ENCODE measurements at places on chromosomes 7 and 10.

DNA sequence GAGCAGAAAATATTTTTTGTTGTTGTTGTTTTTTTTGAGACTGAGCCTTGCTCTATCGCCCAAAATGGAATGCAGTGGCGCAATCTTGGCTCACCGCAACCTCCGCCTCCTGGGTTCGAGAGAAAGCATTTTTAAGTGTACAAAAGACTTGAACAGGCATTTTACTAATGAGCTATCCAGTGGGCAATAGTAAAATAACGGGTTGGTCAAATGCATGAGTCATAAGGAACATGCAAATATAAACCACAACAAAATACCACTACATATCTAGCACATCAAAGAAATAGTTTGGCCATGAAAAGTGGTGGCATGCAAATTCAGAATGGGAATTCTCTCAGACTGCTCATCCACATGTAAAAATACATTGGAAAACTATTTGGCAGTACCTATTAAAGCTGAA lies 71.7 kb upstream of the TMEM106B start:
- no peak for DNase-seq

DNA sequence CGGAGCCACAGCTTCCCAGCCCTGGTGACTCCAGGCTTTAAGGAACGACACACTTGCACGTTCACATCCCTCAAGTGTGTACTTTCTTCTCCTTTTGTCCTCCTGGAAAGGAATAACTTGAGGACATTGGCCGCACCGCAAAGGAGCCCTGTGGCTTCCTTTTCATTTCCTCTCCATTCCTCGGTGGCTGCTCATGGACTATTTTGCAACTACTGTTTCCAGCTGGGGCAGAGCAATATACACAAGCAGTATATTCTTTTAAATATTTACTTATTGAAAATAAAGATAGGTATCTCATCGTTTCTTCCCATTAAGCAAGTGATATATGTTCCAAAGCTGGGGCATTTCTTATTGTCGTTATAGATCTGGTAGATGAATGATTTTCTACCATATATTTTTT lies 97.2 kb upstream of the LYZL1 start:
- no peak for DNase-seq

DNA sequence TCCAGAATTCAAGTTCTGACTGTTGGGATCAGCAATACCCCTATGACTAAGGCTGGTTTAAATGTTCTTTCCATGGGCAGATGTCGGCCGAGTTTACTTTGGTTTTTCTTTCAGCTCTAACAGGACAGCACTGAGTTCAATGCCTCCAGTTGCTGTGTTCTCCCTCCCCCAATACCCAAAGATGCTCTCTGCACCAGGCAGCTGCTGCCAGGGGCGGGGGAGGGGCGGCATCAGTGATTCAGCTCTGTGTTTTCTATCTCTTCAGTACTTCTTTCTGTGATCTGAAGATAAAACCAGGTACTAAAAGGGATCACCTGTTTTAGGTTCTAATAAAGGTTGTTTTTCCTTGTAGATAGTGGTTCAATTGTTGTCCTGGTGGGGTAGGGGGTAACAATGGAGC lies 576.7 kb upstream of the POT1 start:
- DNase-seq, result no peak

- DNase-seq, result no peak
These were observed 19.3 kb downstream of the AP5Z1 start for GRCh38 chr7:4794591-4795350.

DNA sequence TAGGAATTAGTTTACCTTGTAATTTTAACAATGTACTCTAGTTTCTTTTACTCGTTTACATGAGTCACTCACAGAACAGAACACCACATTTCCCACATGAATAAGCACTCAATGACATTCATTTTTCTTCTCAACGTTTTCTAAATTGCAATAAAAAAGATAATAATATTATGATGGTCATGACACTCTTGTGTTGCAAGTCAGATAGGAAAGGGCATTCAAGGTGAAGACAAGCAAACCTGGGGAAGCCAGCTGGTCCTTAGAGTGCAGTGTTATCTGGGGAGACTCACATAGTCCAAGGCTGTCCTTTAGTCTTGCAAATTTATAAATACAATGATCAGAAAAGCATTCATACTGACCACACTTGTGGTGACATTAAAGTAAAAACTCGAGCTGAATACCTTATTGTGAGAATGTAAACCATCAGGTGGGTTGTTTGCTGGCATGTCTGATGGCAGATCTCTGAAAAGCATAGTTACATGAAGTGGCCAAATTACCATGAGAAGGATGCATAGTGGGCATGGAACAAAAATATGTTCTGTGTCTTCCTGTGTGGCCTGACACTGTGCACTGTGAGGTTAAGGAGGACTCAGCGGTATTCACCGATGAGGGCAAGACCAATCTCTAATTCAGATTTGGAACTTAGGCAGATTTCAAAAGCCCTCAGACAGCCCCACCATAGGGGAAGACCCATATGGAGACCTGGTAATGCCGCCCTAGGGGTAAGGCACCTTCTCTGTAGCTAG lies 158.9 kb upstream of the ASAH2 start:
- no peak for DNase-seq

- no peak for DNase-seq
These were observed 1.4 kb downstream of the KLRG2 start for GRCh38 chr7:139482122-139482521.

DNA sequence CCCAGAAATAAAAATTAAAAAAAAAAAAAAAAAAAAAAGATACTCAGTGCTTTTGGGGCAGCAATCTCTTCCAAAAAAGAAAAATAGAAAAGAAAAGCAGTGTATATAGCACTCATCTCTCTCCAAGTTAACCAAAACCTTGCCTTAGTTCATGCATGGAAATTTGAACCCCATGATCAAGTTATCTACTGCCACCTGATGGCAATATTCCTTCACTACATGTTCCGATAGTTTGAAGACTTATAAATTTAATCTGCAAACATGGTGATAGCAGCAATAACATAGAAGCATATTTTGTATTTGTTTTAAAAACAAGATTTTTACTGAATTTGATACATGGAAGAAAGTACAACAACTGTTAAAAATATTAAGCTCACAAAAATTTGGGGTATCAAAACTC lies 48.6 kb upstream of the SLIT1 start:
- no peak for DNase-seq

GRCh38 chr7:1843271-1843861 lies 173.3 kb downstream of the ELFN1 start:
- peak; percentile 55 for DNase-seq

DNA sequence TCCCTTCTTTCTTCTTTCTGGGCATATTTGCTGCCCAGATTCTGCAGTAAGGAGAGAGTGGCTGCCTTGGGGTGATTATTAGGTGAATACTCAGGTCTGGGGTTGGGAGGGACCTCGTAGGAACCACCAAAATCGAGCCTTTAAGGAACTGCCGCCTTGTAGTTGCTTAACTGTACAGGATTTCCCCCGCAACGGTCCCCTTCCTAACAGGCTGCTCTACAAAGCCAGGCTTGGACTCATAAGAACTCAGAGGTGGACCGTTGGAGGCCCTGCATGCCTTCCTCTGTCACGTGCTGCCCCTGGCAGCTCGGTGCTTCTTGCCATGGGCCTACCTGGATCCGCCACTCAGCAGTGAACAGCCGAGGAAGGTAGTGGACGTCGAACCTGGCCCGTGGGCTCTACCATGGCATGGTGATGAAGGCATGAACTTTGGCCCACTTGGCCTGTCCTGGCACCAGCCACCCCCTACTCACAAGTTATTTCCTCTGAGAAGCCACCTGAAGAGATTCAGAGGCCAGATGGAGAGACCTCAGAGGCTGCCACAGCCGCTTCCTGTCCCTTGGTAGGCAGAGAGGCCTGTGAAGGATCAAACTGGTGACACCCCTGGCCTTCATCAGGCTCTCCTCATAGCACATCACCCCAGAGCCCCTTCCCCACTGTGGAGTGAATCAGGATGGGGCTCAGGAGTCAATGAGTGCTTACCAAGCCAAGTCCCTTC lies 54.6 kb downstream of the NOD1 start:
- no peak for DNase-seq

DNA sequence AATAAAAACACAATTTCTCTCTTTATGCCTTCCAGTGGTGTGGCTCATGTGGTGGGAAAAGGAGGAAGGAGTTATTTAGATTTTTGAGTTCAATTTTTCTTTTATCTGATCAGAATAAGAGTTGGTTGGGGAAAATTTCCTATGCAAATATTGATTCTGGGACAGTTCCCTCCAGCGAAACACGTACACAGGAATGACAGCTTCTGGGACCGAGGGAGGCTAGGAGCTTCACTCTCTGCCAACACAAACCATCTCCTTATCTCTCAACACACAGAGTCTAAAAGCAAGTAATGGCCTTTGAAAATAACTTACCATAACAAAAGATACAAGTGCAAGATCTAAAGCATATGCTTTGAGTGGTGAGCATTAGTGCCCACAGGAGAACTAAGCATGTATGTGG lies 122.7 kb downstream of the RAPGEF5 start:
- DNase-seq, result no peak

DNA sequence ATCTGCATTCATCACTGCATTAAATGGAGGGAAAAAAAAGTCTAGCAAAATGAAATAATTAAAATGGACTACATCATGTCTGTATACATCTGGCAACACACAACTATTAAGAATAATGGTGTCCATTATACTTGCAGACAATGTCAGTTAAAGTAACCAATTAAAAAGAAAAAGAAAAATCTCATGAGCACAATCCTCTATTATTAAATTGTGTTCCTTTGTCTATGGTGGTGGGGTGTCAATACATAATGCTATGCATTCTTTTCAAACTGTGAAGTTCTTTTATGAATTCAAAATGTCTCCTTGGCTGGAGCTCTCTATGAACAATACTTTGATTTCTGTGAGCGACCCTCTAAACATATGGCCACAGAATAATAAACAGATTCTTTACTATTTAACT lies 63.5 kb downstream of the NRP1 start:
- no peak for DNase-seq

GRCh38 chr7:7895754-7896153 lies 72.8 kb upstream of the GLCCI1 start:
- no peak for DNase-seq

DNA sequence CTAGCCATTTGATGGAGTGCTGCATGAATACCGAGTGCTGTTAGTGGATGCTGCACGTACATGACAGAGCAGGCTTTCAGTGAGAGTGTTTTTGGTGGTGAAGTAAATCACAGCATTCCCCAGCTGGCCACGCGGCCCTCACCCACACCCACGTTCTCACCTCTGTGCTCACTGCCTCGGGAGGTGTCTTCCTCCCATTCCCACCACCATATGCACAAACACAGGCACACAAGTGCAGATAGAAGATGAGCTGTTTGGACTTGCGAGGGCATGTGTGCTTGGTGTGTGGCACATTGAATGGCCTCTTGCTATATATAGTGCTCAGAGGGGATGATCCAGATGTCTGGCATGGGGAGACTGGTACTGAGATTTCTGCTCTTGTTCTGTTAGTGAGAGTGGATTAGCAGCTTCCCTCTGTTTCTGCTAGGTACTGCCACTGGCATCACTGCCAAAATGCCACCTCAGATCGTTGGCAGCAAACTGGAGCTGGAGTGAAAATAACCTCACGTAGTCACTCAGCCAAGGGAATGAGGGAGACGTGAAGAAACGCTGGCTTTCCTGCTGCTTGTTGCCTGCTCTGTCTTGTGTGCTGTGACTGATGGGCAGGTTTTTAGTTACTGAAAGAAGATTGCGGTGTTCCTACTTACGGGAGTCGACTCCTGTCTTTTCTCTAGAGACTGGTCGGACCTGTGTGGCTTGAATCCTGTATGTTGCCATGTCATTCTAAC lies 19.1 kb downstream of the DNAJB6 start:
- peak; percentile 65 for DNase-seq

GRCh38 chr7:55898287-55898686 lies 11.0 kb downstream of the ZNF713 start:
- no peak for DNase-seq

DNA sequence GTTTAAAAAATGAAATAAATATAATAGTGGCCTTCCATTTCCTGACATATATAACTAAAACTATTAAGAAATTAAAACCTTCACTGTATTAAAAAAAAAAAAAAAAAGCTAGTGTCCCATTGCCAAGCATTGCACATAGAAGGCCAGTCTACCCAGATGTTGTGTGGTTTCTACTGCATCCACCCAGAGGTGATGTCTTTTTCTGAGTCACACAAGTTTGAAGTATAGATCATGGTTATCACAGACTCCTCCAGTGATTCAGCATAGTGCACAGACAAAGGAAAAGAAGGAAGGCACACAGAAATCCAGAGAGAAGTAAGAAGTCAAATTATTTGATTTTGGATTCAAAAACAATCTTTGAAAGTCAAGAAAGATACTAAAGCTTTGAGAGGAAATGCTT lies 429.0 kb downstream of the ETV1 start:
- no peak for DNase-seq

- no peak for DNase-seq
These were observed 172.5 kb upstream of the INSYN2A start for GRCh38 chr10:127368929-127369328.

- no peak for DNase-seq
These were observed 50.0 kb upstream of the GRB10 start for GRCh38 chr7:50832744-50833143.

GRCh38 chr10:79084972-79085597 lies 16.3 kb downstream of the ZMIZ1 start:
- DNase-seq, result no peak

- DNase-seq, result no peak
These were observed 48.7 kb downstream of the COL13A1 start for GRCh38 chr10:69850440-69850839.

DNA sequence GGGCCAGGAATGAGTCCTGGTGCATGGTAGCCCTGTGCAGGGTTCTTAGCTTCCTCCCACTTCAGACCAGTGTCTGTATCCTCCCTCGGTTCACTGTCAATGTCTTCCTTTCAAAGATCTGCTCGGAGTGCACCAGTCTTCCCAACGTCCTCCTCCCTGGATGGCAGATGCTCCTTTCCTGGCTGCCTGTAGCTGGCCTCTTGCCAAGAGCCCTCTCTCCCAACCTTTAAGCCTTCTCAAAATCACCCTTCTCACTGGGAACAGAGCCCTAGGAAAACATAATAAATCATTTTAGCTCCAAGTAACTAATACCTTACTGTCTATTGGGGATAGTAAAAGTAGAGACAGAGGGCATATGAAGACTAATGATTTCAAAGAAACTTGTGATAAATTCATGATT lies 490.6 kb downstream of the CCSER2 start:
- no peak for DNase-seq

GRCh38 chr10:47253030-47253637 lies 46.9 kb upstream of the GDF10 start:
- no peak for DNase-seq

- no peak for DNase-seq
These were observed 145.4 kb downstream of the NEURL1 start for GRCh38 chr10:103638948-103639347.

- no peak for DNase-seq
These were observed 15.3 kb downstream of the ZFAND4 start for GRCh38 chr10:45657033-45657926.

DNA sequence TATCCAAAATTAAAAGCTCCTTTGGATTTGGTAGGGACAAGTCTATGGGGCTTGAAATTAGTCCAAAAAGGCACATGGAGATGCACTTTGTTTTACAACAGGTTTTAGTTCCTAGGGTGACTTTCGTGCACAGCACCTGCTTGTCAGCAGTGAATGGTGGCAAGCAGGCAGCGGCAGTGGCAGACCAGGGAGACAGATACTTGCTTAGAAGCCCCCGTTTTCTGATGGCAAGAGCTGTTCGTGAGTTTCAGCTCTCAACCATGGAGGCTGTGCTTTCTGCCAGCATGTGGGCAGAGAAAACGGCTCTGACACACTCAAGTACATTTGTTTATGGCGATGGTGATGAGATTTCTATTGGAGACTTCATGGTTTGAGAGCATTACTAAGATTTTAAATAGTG lies 61.7 kb upstream of the SHH start:
- no peak for DNase-seq
